T-helper 17 cell (primary cell): ENCODE measurements at places on chromosomes 7 and 10.

- DNase-seq, result no peak
These were observed 13.2 kb downstream of the ITGB8 start for GRCh38 chr7:20343941-20344340.

- no peak for DNase-seq
These were observed 182.5 kb downstream of the SKAP2 start for GRCh38 chr7:26681819-26682418.

DNA sequence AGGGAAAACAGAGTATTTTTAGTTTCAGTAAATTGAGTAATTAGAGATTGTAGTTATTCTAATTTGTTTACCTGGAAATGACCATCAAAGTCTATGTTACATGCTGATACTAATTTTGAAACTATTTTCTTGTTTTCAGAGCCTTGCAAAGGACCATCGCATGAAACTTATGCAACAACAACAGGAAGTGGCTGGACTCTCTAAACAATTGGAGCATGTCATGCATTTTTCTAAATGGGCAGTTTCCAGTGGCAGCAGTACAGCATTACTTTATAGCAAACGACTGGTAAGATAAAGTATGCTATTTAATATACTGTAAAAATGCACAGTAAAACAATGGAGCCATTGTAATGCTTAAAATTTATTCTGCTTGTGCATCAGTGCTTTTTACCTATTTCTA lies 78.5 kb downstream of the TRIM24 start:
- no peak for DNase-seq

DNA sequence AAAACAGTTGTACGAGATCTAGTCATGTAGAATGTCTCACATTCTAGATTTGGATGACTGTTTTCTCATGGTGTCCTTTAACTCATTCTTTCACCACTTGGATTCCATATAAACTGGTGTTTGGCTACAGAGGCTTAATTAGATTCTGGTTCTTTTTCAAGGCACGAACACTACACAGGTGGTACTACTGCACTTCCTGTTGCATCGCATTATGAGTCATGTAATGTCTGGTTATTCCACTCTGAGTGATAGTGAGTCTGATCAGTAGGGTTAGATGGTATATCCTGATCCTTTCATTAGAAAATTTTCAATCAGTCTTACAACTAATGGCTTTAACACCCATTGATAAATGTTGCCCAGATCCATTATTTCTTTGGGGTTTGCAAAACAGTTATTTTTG lies 11.2 kb upstream of the AKAP9 start:
- DNase-seq, result no peak

GRCh38 chr7:121605317-121605680 lies 209.2 kb upstream of the FAM3C start:
- DNase-seq, result no peak

DNA sequence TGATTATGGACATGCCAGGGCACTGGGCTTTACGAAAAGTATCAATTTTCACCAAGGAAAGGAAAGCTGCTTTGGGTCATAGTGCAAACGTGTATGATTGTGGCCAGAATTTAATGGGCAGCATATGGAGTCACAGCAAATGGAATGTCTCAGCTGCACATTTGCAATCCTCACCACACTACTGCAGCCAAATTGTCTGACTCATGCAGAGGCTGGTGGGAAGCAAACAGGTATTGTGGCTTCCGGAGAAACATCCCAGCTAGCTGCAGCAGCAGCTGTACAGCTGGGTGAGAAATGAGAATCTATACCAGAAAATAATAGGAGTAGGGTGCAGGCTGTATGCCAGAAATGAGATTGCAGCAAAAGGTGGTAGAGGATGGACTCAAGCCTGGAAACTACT lies 374.7 kb upstream of the VWC2 start:
- no peak for DNase-seq

DNA sequence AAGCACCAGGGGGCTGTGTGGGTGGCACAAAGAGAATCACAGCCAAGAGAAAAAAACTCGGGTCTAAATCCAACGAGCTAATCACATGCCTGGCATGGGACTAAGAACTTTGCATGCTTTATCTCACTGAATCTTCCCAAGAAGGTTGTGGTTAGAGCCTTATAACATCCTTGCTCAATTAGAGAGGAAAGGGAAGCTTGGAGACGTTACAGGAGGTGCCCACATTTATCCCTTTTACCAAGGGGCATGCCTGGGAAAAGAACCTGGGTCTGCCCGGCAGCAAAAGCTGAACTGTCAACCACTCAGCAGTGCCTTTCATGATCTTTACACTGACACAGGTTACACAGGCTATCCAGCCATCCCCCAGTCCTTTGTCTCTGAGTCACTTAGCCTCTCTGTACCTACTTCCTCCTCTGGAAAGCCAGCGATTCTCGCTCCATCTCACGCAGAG lies 190.1 kb downstream of the PRPF18 start:
- DNase-seq, result no peak

GRCh38 chr7:97117372-97118188 lies at the start of gene SDHAF3:
Gene SDHAF3, plus strand, starts transcription at chr7:97117698. Its CDS starts 26 bp downstream, at chr7:97117724.
- peak; percentile 97 for DNase-seq

DNA sequence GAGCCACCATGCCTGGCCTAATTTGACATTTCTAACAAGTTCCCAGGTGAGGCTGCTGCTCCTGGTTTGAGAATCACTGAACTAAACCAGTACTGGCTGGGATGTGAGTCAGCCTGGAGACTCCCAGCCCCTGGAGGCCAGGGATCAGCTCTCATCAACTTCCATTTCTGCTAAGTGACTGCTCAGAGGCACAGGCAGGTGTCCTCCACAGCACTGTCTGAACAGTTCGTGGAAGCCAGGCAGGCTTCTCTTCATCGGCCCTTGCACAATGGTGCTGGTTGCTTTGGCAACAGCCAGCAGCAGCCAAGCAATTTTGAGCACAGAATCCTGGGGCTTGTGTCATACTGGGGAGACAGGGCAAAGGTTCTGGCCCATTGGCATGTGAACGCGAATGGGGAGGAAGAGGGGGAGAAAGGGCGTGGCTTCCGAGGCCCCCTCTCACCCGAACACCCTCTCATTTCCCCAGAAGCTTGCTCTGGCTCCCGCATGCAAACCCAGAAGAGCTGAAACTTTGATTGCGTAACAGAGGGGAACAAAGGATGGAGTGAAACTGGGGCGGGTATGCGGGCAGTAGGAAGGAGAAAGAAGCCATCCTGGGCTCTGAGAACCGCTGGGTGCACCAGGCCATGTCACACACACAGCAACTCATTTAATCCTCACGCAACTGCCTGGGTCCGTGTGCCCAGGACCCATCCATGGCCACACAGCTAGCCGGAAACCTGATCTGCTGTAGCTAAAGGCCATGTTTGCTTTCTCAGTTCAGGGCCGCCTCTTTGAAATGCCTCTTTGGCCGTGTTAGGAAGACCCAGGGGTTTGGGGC lies 9.0 kb upstream of the POR start:
- DNase-seq, result no peak

GRCh38 chr7:13989949-13990305 lies 461 bp upstream of the ETV1 start:
- no peak for DNase-seq

GRCh38 chr7:188727-189500 lies 3.5 kb upstream of the FAM20C start:
- DNase-seq, result no peak

- DNase-seq, result no peak
These were observed 20.2 kb upstream of the ZNF282 start for GRCh38 chr7:149175150-149175549.

GRCh38 chr10:112722758-112723157 lies 227.3 kb upstream of the TCF7L2 start:
- no peak for DNase-seq

- DNase-seq, result no peak
These were observed 97.5 kb downstream of the FAM53B start for GRCh38 chr10:124646483-124647352.

GRCh38 chr7:71604818-71605414 lies 473.0 kb downstream of the GALNT17 start:
- DNase-seq, result no peak
